Cerebellum (tissue), 4 donors: ENCODE measurements at places on chromosomes 4 and X.

DNA sequence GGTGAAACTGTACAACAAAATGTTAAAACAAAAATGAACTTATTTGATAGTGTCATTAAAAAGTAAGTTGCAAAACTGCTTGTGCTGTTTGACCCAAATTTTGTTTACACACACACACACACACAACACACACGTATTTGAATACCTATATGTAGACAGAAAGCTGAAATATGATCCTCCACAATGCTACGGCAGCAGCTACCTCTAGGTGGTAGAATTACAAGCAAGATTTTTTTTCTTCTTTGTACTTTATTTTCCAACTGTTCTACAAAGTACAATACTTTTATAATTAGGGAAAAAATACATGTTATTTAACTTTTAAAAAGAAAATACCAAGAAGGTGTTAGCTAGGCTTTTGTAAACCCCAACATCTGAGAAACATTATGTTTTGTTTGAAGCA is 1.2 kb downstream of the CYTL1 start:
- DNase-seq: no peak

- DNase-seq: no peak
These were observed 97.3 kb downstream of the SORCS2 start for GRCh38 chr4:7289589-7289988.

DNA sequence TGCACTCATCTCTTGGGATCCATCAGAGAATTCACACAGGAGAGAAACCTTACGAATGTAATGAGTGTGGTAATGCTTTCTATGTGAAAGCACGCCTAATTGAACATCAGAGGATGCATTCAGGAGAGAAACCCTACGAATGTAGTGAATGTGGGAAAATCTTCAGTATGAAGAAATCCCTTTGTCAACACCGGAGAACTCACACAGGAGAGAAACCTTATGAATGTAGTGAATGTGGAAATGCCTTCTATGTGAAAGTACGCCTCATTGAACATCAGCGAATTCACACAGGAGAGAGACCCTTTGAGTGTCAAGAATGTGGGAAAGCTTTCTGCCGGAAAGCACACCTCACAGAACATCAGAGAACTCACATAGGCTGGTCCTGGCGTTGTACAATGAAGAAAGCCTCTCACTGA is 42.8 kb downstream of the ZNF157 start:
- no peak for DNase-seq

DNA sequence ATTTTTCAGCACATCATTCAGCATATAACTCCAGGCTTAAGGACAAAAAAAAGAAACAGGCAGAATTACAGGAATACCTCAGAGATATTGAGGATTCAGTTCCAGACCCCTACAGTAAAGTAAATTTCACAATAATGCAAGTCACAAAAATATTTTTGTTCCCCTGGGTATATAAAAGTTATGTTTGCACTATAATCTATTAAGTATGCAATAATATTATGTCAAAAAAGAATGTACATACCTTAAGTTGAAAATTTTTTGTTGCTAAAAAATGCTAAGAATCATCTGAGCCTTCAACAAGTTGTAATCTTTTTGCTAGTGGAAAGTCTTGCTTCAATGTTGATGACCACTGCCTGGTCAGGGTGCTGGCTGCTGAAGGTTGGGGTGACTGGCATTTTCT is 2532.5 kb downstream of the ARAP2 start:
- DNase-seq: no peak
